WERI-Rb-1 (cell line): ENCODE measurements at places on chromosomes 5 and 9.
A peak's percentile ranks its signal among the peaks of the same experiment; 100 is the strongest.

- no peak for DNase-seq
Measured at GRCh38 chr5:131720714-131721113, 76.1 kb downstream of the FNIP1 start.

- peak; percentile 43 for DNase-seq
Measured at GRCh38 chr9:79572608-79573411, 1.0 kb downstream of the TLE4 start.

- no peak for DNase-seq
Measured at GRCh38 chr5:107951309-107951708, 280.6 kb upstream of the EFNA5 start.

- DNase-seq: no peak
Measured at GRCh38 chr9:92440751-92441046, 16.4 kb upstream of the OMD start.

- DNase-seq: no peak
Measured at GRCh38 chr5:16582081-16582480, 34.7 kb downstream of the RETREG1 start.

- no peak for DNase-seq
Measured at GRCh38 chr5:160486573-160486972, 64.9 kb downstream of the PTTG1 start.

- no peak for DNase-seq
Measured at GRCh38 chr9:91362051-91362611, 413 bp upstream of the AUH start.

GRCh38 chr9:4538107-4538506 lies 47.8 kb downstream of the SLC1A1 start:
- no peak for DNase-seq

DNA sequence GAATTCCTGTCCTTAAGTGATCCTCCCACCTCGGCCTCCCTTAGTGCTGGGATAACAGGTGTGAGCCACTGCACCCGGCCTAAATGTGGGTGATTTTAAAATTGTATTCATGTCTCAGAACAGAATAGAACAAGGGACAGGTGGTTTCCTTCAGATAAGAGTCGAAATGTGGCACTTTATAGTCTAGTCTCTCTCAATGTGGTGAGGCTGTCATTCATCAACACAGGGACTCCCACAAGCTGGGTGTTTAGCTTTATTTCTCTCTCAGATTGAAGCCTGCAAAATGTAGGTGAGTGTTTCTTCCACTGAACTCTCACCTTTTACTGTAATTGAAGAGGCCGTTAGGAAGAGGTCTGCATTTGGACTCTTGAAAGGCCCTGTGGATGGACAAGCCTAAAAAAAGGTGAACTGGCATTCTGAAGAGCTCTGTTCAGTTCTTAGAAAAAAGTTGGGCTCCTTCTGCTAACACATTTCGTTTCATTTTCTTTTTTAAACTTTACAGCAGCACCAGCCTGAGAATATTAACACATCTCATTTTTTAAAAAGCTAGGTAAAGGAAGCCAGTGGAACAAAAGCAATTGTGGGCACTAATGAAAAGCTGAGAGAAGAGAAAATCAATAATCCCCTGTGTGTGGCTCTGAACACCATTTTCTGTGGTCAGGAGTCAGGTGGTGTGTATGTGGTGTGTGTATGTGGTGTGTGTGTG lies 126.2 kb upstream of the SLC28A3 start:
- DNase-seq: no peak

- no peak for DNase-seq
Measured at GRCh38 chr5:157912621-157913325, 53.8 kb upstream of the CLINT1 start.

- no peak for DNase-seq
Measured at GRCh38 chr9:38278457-38278856, 114.0 kb upstream of the ALDH1B1 start.

GRCh38 chr5:95102080-95102479 lies 182.8 kb downstream of the MCTP1 start:
- peak; percentile 20 for DNase-seq

GRCh38 chr9:16868701-16869100 lies 1.8 kb downstream of the BNC2 start:
- no peak for DNase-seq

DNA sequence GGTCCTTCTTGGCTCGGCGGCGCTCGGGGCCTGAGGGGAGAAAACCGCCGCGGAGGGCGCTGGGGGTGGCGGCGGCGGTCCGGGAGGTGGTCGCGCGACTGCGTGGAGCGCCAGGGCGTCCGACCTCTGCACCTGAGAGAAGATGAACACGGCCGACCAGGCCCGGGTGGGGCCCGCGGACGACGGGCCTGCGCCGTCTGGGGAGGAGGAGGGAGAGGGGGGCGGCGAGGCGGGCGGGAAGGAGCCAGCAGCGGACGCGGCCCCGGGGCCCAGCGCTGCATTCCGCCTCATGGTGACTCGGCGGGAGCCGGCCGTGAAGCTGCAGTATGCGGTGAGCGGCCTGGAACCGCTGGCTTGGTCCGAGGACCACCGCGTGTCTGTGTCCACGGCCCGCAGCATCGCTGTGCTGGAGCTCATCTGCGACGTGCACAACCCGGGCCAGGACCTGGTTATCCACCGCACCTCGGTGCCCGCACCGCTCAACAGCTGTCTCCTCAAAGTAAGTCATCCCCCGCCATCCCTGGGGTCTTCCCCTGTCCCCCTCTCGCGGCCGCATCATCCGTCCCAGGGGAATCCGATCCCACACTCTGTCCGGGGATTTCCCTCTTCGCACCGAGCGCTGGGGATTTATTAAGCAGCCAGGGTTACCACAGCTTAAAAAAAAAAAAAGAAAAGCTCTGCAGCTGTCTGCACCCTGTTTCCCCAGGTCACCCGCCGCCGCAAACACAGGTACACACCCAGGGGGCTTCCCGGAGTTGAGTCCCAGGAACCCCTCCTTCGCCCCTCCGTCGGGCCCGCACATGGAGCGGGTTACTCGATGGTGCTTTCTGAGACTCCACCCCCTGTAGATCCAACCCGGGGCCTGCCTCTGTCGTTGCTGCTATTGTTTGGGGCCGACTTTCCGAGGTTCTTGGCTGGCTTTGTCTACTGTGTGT lies at the start of gene GTF3C4:
Gene GTF3C4 (plus strand): TSS at position 8 of the 935 bp plus-strand sequence. CDS start 135 bp downstream, at position 143.
- peak; percentile 59 for DNase-seq
